ENCODE measurements at places on chromosomes 2 and 18. TPM values are rescaled to one million over a fixed set of nuclear protein-coding genes. Genes with fewer than 3 reads are reported as not detected.

- DNase-seq: peak; percentile 55
Measured at GRCh38 chr18:63439334-63439733, 17.1 kb upstream of the VPS4B start.

GRCh38 chr2:3639653-3640052 lies 18.3 kb upstream of the ALLC start:
- no peak for DNase-seq

GRCh38 chr2:214076527-214076926 lies 334.3 kb upstream of the VWC2L start:
- DNase-seq: no peak

DNA sequence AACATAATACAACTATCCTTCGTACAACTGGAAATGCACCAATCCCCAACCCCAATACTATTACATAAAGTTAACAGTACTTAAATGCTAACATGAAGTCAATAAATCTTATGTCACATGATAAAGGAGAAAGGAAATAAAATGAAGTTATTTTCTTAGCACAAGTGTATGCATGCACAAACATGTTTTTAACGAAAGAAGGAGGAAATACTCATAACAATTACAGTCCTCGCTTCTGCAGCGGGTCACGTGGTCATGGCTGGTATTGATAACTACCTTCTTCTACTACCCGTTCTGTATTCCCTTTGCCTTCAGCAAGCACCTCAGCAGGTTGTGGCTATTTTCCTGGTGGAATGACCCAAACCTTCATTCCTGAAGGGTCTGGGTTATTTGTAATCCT lies 51.7 kb downstream of the PSMG2 start:
- no peak for DNase-seq

DNA sequence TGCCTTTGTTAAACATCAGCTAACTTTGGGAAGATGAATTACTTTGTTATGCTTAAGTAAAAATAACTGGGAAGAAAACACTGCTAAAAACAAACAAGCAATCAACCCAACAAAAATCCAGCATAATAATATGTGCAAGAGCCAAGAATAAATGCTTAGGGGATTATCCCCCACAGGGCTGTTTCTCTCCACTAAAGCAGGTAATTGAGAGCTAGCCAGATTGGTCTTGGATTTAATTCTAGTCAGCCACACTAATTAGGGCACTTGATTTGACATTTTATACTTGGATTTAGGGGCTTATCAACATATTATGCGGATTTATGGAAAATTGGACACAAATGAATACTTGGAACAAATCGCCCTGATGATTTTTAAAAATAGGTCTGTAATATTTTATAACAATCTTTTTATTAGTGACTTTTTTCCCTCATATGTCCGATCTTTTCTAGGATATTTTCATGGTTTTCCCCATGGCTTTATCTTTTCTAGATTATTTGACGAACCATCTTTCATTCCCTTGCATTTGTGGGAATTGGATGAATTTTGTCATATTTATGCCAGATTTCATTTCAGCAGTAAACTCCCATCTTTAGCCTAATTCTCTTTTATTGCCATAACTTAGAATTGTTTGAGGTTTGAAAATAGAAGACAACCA lies 199.1 kb upstream of the NXPH2 start:
- DNase-seq: no peak

The STK25 gene
- 216 TPM for polyA plus RNA-seq

The ATP6V1C2 gene
- polyA plus RNA-seq: 6.0 TPM

The PHOSPHO2 gene
- 12.6 TPM for polyA plus RNA-seq

The WIPF1 gene
- polyA plus RNA-seq: 23.5 TPM

The VIT gene
- polyA plus RNA-seq: 0.17 TPM
